NCI-H510A treated with DMSO at 0.1 percent for 48 hours (cell line): ENCODE measurements at places on chromosomes 6 and 20.
A peak's percentile ranks its signal among the peaks of the same experiment; 100 is the strongest.

GRCh38 chr6:116287689-116288282 is 8.1 kb upstream of the TSPYL1 start:
- DNase-seq, result peak; percentile 33

DNA sequence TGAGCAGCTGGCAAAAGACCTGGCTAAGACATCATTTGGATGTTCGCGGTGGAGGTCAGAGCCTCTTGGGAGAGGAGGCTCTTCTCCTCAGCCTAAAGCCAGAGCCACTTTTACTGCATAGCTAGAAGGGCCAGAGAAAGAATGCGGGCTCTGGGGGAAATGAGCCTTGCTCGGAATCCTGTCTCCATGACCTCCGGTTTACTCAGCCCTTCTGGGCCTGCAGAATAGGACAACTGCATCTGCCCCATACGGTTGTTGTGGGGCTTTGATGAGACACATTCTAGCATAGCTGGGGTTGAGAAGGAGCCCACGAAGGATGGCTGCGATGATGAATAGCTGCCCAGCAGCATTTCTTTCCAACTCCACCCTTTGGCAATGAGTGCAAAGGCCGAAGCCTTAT is 115.0 kb upstream of the SLC22A23 start:
- DNase-seq, result no peak

DNA sequence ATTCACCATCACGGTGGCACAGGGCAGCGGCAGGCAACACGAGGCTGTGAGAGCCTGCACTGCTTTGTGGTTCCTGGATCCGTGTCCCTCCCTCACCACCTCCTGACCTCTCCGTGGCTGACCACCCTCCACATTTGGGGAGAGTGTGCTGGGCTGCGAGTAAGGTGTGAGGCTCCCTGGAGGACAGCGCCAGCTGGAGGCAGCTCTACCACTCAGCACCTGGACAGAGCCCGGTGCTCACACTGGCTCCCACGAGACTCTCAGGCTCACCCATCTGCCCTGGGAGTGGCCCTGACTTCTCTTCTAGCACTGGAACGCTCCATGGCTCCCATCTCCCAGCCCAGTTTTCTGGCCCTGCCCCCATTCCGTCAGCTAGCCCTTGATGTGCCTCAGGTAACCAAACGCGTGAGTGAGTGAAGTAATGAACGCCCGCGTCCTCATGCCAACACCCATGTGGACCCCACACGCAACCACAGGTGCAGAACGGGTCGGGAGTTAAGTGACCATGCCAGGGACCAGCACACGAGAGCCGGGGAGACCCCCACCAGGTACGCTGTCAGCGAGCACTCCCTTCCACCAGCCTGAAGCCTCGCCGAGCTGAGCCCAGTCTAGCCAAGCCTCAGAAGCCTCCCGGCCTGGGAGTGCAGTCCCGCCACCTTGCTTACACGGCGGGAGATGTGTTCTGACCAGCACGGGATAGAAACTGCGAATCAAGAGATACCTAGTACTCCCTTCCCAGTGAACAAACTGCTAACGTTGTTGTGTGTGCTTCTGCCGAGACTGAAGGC is 137.2 kb downstream of the WDR27 start:
- DNase-seq, result no peak

DNA sequence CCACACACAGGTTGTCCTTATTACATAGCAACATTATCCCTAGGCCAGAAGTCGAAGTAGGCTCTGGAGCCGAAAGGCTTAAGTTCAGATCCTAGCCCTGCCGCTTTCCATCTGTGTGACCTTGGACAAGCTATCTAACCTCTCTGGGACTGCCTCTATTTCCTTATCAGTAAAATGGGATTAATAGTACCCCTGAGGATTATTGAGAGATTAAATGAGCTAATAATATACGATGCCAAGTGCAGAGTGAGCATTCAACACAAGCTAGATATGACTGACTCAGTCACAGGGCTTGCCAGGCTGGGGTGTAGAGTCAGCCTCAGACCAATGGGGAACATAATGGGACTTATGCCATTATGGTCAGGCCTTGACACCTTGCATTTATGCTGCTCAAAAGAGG is 8.9 kb upstream of the SPATA2 start:
- no peak for DNase-seq

DNA sequence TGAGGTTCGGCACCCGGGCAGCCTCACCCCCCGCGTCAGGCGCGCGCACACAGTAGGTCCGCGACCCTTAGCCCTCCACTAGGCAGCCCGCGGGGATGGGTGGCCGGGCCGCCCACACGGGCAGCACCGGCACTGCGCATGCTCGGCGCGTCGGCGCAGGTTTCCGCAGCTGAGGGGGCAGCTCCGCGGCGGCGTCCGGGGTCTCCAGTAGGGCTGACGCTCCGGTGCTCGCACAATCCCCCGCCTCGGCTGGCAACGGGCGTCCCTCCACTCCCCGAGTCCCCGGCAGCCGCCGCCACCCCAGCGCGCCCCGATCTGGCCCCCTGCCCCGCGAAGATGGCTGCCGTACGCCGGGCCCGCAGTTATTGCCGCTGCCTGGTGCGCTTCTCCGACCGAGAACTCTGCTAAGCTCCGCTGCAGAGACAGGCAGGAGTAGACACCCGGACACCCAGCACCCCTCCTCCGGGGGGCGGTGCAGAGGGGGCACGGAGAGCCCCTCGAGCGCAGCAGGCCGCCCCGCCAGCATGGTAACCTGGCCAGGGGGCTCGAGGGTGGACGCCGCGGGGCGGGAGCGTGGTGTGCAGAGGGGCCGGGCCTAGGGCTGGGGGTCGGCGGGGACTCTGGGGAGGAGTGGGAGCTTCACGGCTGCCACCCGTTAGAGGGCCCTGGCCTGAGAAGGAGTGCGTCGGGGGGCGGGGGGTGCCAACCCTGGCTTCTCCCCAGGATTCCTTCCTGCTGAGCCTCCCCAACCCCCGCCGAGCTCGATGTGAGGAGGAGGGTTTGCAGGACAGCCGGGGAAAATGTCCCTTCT is at the start of gene FBXO9:
TSS of gene FBXO9 (plus strand) at position 139 of the 811 bp plus-strand sequence. CDS start at position 525, 386 bp downstream.
- DNase-seq, result peak; percentile 82

DNA sequence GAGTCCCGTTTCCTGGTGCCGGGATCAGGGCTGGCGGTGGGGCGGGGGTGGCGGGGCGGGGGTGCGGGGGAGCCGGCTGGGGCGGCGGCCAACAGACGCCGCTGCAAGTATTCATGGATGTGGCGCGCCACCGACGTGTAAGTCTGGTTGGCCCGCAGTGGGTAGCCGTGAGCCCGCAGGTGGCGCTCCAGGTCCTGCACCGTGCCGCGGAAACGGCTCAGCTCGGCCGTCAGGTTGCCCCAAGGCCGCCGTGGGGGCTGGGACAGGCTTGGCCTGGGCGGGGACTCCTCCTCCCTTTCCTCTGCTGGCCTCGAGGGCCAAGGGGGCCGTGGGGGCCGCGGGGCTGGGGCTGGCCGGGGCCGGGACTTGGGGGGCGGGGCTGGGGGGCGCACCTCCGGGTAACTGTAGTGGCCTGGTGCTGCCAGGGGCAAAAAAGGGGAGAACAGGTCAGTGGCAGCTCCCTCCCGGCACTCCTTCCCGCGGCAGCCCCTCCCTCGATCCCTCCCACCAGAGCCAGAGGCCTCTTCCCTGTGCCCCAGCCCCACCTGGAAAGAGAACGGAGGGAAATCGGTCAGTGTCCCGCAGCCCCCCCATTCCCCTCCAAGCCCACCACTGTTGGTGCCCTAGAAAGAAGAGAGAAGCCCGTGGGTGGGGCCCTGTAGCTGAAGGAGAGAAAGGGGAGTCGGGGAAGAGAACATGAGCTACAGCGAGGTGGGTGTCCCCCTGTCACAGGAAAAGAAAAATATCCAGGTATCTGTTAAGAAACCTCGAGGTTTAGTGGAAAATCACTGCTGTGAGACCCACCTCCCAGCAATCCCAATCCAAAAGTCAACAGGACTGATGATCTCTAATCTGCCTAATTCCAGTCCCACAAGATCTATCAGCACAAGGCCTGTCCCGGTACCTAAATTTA is 21.3 kb downstream of the TNXB start:
- DNase-seq, result peak; percentile 50

GRCh38 chr6:35496841-35497570 is at the start of gene TEAD3:
TEAD3 (minus strand) TSS chr6:35497079.
- no peak for DNase-seq

DNA sequence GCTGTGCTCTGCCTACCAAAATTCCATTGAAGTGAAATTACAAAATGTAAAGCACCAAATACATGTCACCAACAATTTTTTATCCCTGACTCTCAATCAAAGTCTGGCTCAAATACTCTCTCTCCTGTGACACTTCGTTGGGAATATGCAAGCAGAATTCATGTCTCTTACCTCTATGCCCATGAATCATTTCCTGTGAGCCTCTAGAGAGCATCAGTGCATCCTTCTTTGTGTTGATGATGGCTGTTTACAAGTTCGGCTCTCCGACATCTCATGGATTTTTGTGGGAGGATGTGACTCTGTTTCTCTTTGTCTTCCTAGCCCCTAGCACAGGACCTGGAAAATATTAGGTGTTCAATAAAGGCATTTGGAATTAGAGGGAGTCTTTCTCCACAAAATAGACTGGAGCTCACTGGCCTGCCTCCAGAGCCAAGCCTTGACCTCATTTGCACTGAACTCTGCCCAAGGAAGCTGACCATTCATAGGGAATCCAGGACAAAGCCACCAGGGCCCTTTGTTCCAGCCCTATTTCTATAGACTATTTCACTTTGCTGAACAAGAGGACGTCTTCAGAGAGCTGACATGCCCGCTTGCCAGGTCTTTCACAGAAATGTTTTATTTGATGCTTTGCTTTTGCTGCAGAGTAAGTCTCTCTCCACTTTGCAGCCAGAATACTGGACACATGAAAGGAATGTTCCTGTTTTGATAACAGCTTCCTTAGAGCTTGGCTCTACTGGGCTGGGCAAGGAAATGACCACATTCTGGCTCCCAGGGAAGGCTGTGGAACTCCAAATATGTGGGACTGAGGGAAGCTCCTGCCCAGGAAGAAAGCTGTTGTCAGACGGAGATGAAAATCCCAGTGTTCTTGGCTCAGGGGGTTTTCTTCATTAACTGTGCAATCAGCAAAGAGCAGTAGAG is 194.5 kb upstream of the CDYL start:
- DNase-seq, result no peak

- no peak for DNase-seq
Observed at GRCh38 chr20:24742989-24743388, 206.1 kb upstream of the CST7 start.

DNA sequence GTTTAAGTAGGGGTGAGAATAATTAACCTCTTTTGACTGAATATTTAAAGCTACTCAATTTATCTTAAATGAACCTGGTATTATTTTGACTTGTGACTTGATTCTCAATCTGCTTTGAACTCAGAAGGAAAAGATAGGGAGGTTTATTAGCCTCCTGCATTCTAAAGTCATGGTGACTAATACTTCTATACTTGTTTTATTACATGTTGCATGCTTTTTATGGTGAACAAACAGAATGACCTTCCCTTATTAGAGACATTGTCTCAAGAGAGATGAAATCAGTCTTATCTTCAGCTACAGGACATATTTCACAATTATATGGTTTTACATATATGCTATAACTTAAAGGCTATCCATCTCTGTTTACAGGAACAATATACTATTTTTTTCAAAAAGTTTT is 336.9 kb downstream of the KHDRBS2 start:
- DNase-seq, result no peak

GRCh38 chr6:28135393-28135792 is 6.3 kb upstream of the ZKSCAN8 start:
- DNase-seq, result no peak

DNA sequence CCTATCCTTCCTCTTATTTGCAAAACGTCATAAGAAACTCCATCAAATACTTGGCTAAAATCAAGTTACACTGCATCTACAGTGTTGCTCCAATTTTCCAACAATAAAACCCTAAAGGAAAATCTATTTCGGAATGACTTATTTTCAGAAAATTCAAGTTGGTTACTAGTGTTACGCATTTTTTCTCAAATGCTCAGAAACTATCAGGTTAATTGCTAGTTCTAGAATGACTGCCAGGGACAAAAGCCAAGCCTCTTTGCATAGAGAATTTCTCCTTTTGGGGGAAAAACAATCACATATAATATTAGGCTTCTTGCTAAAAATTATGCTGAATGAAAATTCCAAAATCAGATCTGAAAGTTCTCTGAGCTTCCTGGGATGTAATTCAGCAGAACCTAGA is 210.2 kb downstream of the BTBD9 start:
- no peak for DNase-seq

DNA sequence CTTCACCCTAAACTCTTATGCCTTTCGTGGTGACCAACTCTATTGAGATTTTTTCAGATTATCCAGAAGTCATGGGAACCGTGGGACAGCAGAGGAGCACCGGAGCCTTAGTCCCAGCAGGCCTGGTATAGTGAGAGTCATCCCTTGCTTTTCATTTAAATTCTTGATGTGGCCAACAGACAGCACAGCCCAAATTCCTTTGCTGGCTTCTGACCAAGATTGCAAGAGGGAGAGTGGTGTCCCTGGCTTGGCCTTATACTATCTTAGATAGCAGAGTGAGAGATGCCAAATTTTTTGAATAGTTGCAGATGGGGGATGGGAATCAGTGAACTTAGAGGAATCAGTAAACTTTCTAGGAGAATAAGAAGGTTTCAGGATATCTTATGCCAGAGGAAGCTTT is 7.8 kb downstream of the STX11 start:
- DNase-seq, result no peak

DNA sequence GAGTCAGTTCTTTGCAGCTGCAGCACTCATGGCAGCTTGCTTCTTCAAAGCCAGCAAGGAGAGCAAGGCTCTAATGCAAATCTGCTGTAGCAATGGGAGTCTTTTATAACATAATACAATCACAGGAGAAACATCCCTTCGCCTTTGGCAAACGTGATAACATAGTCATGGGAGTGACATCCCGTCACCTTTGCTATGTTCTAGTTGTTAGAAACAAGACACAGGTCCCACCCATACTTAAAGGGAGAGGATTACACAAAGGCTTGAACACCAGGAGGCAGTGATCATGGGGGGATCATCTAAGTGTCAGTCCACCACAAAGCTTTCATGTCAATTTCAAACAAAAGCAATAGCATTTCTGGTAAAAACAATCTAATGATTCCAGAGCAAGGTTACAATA is 40.1 kb upstream of the PHACTR2 start:
- DNase-seq, result no peak

DNA sequence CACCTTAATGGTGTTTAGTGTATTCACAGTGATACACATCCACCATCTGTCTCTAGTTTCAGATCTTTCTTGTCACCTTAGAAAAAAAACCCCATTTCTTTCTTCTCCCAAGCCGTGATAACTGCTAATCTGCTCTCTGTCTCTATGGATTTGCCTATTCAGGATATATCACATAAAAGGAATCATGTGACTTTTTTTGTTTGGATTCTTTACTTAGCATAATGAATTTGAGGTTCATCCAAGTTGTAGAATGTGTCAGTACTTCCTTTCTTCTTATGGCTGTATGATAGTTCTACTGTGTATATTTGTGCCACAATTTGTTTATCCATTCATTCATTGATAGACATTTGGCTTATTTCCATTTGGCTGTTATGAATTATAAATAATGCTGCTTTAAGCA is 57.1 kb downstream of the ITCH start:
- no peak for DNase-seq

DNA sequence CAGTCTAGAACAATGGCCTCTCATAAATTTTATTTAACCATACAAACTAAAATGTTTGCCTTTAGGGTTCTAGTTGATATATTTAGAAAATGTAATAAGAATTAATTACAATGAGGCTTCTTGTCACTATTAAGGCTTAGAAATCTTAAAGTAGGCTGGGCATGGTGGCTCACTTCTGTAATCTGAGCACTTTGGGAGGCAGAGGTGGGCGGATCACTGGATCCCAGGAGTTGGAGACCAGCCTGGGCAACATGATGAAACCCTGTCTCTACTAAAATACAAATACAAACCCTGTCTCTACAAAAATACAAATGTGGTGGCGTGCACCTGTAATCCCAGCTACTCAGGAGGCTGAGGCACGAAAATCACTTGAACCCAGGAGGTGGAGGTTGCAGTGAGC is 99.0 kb upstream of the ADGRF1 start:
- DNase-seq, result no peak
